LHCN-M2 (cell line): ENCODE measurements at places on chromosomes 6 and 20. TPM values are rescaled to one million over a fixed set of nuclear protein-coding genes. Genes with fewer than 3 reads are reported as not detected.

- DNase-seq: no peak
Measured at GRCh38 chr6:55584654-55585354, 5.8 kb upstream of the HMGCLL1 start.

- no peak for DNase-seq
Measured at GRCh38 chr6:156942266-156942665, 165.1 kb downstream of the ARID1B start.

DNA sequence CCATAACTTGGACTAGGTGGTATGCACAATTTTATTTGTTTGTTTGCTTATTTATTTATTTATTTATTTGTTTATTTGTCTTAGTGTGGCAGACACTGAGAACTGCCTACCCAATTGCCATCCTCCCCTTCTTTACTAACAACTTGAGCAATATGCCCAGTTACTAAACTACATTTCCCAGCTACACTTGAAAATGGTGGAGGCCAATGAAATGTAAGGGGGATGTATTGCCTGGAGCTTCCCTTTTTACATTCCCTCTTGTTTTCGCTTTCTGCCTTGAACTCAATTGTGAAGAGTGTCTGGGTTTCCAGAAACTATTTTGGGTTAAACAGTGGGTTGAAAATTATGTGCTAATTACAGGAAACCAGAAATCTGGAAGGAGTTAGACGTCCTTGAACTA is 152.7 kb upstream of the FKBP1C start:
- DNase-seq: no peak

DNA sequence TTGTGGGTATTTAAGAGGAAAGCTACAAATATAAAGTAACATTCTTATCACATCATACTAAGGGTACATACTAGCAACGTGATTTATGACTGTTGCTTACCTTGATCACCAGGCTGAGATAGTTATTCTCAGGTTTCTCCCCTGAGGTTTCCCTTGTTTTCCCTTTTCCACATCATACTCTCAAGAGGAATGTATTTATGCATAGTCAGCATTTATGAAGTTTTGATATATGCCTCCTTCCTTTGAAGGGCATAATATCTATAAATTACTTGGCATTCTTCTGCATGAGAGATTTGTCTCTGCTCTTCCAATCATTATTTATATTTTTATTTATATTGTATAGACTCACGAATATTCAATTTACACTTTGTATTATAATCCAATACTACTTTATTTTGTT is 726.7 kb upstream of the ADGRB3 start:
- DNase-seq: no peak

Gene PLA2G7
- total RNA-seq: not detected in 2 replicates

Gene C6orf58
- total RNA-seq: not detected in 2 replicates

DNA sequence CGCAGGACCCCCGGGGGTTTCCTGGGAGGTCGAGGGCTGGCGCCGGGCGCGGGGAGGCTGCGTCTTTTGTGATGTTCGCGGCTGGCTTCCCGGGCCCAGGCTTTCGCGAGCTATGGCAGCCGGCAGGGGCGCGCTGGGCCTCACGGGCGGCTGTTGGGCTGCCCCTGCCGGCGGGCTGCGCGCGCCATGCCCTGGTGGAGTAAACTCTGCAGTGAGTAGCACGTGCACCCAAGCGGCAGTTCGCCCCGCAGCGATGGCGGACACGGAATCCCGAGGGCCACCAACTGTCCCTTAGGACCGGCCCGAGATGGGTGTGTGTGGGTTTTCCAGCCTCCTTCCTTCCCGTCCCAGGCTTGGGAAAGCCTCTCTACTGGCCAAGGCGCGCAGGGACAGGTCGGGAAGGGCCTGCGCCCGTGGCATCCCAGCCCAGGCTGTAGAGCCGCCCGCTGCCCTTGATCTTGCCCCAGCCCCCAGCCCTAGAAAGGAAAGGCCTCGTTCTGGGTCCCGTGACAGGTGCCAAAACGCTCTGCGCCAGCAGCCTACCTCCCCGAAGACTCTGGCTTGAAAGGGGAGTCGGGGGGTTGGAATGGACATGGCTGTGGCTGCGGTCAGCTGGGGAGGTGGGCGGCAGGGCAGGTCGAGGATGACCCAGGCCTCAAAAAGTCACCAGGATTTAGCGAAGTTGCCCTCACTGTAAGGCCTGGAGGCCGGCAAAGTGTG is 49.7 kb downstream of the ZBTB2 start:
- DNase-seq: no peak

DNA sequence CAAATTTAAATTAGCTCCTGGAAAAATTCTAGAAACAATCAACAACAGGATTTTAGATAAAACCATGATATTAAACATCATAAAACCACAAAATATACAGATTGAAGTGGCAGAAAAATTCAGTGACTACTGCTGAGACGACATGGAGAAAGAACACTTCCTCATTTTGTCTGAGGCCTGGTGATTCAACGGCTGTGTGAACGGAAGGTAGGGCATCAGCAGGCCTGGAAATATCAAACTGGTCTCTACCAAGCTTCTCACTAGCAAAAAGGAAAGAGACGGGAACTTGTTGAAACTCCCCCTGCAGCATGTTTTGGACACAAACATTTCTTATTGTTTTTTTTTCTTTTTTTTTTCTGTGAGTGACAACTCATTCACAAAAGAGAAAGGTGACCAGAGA is 58.0 kb upstream of the AHI1 start:
- no peak for DNase-seq

- no peak for DNase-seq
Measured at GRCh38 chr6:162140251-162140852, 587.2 kb downstream of the PRKN start.

GRCh38 chr6:170048615-170049256 is 242.1 kb downstream of the DLL1 start:
- DNase-seq: no peak

- no peak for DNase-seq
Measured at GRCh38 chr6:37308069-37308815, 45.5 kb upstream of the RNF8 start.

Gene SYNCRIP
- 107 and 121 TPM in 2 replicates for total RNA-seq

DNA sequence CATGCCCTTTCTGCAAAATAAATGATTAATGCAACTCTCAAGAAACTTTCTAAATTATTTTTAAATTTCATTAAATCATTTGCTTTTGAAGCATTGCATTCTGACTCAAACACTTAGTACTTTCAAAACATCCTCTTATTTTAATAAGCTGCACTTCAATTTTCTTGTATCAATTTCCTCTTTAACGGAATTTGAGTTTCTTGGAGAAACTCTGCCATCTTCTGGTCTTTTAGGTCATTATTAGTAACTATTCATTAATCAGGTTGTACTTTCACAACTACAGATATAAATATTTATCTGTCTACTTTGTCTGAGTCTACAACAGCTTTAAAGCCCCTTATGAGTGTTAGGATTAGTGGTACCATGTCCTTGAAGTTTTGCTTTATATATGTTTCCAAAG is 30.2 kb downstream of the TMX4 start:
- no peak for DNase-seq

GRCh38 chr6:33790379-33790778 is 1.4 kb upstream of the LEMD2 start:
- peak; percentile 94 for DNase-seq

Gene RNF182
- 2.1 and 3.2 TPM in 2 replicates for total RNA-seq

Gene PDE7B
- 1.2 and 1.5 TPM in 2 replicates for total RNA-seq

DNA sequence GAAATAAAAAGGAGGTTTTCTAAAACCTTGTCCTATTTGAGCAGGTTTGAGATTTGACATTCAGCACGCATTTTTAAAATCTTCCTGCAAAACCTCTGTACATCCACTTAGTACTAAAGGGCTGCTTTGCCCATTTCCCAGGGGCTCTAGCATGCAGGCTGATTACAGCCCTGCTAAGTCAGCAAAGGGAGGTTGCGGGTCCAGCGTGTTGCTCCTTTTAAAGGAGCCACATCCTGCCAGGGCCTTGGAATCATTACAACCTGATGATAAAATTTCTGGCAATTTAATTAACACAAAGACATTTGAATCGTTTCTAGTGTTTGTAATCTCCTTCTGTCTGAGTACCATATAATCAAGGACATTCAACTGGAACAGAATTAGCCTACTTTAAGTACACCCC is 455.1 kb upstream of the CITED2 start:
- DNase-seq: no peak

DNA sequence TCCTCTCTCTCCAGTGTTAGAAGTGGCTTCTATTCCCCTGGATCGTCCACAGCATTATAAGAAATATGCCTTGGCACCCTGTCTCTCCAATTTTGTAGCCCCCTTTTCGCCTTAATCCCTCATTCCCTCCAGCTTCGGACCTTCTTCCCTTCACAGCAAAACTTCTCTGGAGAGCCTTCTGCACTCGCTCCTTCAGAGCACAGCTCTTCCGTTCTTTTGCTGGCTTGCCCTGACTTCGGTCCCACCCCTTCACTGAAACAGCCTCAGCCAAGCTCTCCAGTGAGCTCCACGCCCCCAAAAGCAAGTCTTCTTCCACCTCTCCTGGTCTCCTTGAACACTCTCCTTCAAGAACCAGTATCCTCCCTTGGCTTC is 134.7 kb upstream of the RNF24 start:
- DNase-seq: no peak

Gene FABP7
- total RNA-seq: not detected in 2 replicates

- DNase-seq: peak; percentile 79
Measured at GRCh38 chr20:49575551-49576060, 7.7 kb upstream of the PTGIS start.

DNA sequence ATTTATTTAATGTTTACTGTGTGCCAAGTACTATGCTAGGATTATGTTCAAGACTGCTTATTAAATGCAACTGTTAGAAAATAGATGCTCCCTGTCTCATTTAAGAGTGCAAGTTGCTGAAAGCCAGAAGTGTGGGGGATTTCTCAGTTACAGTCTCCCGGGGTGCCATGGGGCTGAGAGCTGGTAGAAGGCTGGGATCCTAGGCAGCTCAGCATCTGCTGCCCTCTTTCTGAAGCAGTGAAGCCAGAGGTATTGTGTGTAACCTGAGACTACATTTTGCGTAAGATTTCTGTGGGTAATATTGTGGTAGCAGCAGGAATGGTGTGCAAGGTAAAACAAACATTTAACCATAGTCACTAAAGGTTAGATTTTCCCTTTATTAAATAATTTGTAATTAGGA is 120.6 kb downstream of the AKAP7 start:
- peak; percentile 9 for DNase-seq

Gene HSPA1L
- 0.71 and 1.5 TPM in 2 replicates for total RNA-seq

GRCh38 chr6:32406857-32407256 is at the start of gene BTNL2:
Gene BTNL2 (minus strand): TSS chr6:32407181. CDS start chr6:32407123, 58 bp downstream.
- no peak for DNase-seq

DNA sequence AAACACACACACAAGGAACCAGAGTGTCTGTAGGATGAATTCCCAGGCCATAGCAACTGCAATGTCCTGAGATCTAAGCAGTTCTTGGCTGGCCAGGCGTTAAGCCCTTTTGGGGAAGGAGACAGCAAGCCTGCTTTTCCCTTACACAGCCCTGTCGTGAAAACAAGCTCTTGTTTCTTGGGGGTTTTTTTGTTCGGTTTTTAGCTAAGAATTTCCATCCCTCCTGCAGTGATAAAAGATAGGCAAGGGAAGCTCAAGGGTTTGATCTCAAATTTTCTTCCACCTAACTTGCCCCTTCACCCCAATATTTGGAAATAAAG is 1.5 kb downstream of the TNFRSF21 start:
- DNase-seq: no peak

Gene FAM184A
- total RNA-seq: 0.29 and 0.51 TPM in 2 replicates

- DNase-seq: no peak
Measured at GRCh38 chr6:44131892-44132291, 4.5 kb downstream of the TMEM63B start.

DNA sequence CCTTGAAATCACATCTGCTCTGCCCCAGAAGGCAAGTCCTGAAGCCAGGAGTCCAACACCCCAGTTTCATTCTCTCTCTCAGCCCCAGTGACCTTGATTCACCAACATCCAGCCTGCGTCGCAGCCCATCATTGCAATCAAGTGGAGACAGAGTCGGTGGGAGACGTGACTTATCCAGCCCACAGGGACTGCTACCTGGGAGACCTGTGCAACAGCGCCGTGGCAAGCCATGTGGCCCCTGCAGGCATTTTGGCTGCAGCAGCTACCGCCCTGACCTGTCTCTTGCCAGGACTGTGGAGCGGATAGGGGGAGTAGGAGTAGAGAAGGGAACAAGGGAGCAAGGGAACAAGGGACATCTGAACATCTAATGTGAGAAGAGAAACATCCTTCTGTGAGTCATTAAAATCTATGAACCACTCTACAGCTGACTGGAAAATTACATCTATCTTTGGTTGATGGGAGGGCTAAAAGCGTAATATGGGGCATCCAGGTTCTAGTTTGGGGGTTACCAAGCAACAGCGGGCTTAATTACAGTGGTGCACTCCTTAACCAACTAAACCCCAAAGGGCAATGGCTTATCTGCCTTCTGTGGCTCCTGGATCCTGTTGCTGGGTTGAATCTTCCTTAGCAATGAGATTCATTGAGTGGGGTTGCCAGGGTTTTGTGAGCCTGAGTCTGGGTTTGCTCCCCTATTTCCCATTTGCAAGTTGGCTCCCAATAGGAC is 2.5 kb downstream of the LY6G6D start:
- no peak for DNase-seq

DNA sequence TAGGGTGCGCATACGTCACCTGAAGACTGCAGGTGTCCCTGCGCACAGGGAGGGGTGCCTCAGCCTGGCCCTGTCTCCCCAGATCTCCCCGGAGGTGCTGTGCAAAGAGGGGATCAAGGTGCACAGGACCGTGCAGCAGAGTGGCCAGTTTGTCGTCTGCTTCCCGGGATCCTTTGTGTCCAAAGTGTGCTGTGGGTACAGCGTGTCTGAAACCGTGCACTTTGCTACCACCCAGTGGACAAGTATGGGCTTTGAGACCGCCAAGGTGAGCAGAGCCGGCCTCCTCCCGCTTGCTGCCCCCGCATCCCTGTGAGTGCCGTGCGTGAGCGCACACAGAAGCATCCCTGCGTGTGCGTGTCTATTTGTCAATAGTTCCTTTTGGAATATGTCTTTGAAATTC is 150.7 kb downstream of the DTNBP1 start:
- DNase-seq: no peak

DNA sequence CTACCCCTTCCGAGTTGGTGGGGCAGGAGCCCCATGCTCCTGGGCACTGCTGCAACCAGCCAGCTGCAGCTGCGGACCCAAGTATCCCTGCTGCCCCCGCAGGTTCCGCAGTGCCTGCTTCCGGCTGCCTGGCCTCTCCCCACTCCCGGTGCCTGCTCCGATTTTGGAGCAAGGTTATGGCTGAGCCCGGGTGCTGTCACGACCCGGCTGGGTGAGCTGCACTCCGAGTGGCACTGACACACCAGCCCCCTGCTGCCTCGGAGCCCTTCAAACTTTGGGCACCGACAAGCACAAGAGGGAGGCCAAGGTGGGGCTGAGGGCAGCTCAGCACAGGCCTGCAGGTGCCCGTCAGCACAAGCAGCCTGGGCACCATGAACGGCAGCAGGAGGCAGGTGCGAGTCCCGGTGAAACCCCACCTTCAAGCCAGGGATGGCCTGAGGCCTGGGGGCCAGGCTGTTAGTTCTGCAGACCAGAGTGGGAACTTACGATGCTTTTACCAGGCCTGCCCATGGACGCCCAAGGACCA is 25.9 kb upstream of the HACE1 start:
- DNase-seq: no peak

Gene COL21A1
- 0.26 and 12.9 TPM in 2 replicates for total RNA-seq

- peak; percentile 99 for DNase-seq
Measured at GRCh38 chr6:80543598-80544222, 437.2 kb downstream of the BCKDHB start.
